ENCODE measurements at places on chromosomes 5 and 9.

DNA sequence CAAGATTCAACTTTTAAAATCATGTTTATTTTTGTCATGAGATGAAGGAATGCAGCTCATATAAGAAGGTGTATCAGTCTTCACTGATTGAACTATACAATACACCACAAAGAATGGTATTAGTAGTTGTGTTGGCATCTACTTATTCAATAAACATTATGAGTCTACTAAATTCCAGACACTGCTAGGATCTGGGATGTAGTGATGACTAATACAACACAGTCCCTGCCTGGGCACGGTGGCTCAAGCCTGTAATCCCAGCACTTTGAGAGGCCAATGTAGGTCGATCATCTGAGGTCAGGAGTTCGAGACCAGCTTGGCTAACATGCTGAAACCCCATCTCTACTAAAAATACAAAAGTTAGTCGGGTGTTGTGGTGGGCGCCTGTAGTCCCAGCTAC lies 171.4 kb upstream of the NFIB start:
- no peak for DNase-seq

DNA sequence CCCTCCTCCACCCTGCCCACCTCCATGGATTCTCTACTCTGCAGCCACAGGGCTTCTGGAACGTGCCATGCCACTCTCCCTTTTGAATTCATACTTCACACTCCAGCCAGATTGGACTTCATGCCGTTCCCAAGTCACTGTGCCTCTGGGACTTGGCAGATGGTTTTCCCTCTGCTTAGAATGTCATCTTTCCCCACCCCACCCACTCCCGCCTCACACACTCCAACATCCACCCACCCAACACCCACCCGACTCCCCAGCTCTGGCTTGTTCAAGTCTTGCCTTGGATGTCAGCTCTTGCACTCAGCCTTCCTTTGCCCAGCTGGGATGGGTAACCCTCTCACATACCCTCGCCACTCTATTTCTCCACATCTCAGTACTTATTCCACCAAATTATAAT lies 142.1 kb upstream of the DHFR start:
- no peak for DNase-seq

DNA sequence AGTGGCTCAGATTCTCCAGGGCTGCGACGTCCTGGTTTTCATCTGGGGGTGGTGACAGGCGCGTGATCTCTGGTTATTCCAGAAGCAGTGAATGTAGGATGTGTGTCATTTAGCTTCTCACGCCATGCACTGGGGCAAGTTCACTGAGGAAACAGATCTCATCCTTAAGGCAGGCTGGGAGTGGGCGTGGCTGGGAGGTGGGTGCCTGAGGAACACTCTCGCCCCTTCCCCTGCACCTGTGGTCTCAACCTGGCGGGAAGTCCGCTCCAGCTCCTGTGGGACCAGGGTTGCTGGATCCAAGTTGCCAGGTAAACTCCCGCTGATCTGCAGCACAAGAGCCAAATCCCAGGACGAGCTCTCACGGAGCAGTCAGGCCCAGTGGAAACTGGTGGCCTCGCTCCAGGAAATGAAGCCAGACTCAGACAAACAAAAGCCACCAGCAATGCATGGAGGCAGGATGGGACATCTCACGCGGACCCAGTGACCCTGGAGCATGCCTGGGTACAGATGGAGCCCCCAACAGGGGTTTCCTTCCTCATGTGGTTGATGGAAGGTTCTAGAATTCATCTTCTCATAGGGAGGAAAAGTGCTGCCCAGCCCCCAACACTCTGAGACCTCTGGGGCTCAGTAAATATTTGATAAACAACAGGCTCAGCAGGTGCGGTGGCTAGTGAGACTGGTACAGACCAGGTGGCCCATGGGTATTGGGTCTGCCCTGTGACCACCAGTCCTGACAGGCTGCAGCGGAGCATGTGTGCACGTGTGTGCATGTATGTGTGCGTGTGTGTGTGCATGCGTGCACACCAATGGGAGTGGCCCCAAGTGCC lies 16.3 kb upstream of the SLC12A7 start:
- no peak for DNase-seq

GRCh38 chr5:139524940-139525585 lies 36.1 kb upstream of the UBE2D2 start:
- DNase-seq: no peak

DNA sequence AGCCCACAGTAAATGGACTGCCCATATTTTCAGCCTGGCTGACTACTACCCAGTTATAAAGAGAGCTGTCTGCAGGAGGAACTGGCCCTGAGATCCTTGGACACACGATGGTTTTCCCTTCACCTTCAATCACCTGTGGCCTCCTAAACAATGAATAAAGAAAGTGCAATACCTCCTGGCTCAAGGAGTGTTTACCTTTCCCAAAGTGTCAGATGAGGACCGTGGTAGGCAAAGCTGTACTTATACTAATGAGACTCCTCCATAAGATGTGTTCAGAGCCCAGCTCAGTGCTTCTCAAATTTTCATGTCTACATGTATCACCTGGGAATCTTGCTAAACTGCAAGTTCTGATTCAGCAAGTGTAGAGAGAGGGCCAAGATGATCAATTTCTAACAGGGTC lies 284.5 kb upstream of the VLDLR start:
- no peak for DNase-seq

- no peak for DNase-seq
Measured at GRCh38 chr9:94199776-94200175, 59.3 kb upstream of the ZNF169 start.

DNA sequence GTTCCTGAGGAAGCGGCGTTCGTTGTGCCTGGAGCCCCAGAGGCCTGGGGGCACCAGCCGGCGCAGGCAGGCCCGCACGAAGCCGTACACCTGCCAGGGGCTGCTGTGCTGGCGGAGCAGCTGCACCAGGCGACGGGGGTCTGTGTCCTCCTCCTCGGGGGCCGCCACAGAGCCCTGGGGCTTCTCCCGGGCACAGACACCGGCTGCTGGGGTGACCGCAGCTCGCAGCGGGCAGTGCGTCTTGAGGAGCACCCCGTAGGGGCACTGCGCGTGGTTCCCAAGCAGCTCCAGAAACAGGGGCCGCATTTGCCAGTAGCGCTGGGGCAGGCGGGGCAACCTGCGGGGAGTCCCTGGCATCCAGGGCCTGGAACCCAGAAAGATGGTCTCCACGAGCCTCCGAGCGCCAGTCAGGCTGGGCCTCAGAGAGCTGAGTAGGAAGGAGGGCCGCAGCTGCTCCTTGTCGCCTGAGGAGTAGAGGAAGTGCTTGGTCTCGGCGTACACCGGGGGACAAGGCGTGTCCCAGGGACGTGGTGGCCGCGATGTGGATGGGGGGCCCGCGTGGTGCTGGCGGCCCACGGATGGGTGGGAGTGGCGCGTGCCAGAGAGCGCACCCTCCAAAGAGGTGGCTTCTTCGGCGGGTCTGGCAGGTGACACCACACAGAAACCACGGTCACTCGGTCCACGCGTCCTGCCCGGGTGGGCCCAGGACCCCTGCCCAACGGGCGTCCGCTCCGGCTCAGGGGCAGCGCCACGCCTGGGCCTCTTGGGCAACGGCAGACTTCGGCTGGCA lies 1.3 kb downstream of the TERT start:
- DNase-seq: no peak

GRCh38 chr9:119268985-119269384 lies 100.2 kb downstream of the BRINP1 start:
- no peak for DNase-seq

DNA sequence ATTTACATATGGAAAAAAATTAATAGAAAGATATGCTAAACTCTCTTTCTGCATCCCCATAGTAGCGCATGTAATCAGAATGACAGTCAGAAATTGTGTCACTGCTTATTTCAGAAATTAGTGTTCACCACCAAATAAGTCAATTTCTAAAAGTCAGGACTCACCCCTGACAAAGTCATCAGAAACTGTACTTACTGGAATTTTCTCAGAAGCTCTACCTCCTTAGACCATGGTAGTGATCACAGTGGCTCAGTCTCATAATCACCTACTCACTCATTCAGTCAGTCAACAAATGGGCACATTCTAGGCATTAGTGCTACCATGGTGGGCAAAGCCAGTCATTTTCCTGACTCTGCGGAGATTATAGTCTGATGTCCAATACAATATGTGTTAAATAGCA lies 22.0 kb downstream of the THBS4 start:
- no peak for DNase-seq

- no peak for DNase-seq
Measured at GRCh38 chr9:93646640-93647178, 70.3 kb downstream of the PHF2 start.

GRCh38 chr9:16337322-16338029 lies 533.0 kb downstream of the BNC2 start:
- DNase-seq: no peak

- DNase-seq: no peak
Measured at GRCh38 chr9:94157050-94157801, 73.0 kb downstream of the PTPDC1 start.

DNA sequence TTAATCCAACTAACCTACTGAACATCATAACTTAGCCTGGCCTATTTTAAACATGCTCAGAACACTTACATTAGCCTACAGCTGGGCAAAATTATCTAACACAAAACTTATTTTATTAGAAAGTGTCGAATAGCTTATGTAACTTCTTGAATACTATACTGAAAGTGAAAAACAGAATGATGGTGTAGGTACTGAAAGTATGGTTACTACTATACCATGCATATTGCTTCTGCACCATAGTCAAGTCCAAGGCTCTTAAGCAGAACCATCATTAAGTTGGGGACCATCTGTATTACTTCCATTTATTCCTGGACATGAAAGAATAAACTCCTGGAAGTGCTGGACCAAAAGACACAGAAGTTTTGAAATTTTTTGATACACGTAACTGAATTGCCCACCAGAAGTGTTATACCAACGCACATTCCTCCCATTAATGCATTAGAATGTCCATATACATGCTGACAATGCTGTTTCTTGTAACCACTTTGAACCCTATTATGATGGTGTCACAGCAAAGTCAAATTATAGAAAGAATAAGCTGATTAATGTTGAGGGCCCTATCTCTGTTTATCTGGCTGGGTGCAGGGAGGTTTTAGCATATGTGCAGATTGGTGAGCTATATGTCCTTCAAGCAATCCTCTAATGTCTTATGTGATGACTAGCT lies 375.7 kb downstream of the ACTL7B start:
- no peak for DNase-seq

DNA sequence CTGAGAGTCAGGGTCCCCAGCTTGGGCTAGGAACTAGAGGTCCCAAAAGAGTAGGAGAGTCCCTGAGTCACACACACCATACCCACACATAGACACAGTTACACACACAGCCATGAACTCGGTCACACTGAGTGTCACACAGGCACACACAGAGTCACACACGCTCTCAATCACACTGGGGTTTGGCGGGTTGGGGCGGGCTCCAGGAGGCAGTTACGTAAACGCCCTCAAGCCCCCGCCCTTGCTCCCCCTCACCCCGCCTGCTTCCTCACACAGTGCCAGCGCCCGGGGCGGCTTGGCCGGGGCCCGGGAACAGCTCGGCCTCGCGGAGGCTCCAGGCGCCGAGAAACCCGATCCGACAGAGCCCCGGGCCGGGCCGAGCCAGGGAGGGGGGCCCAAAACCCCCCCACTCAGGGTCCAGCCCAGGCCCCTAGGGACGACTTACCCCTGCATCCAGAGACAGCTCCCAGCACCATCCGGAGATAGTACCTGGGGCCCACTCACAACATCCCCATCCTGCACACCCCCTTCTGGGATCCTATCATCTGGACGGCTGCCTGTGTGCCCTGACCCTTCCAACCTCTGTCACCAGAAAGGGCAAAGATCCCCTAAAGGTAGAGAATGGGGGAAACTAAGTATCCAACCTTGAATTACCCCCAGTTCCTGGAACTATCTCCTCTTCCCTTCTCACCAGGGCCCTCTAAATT lies 3.5 kb upstream of the CNTFR start:
- no peak for DNase-seq

DNA sequence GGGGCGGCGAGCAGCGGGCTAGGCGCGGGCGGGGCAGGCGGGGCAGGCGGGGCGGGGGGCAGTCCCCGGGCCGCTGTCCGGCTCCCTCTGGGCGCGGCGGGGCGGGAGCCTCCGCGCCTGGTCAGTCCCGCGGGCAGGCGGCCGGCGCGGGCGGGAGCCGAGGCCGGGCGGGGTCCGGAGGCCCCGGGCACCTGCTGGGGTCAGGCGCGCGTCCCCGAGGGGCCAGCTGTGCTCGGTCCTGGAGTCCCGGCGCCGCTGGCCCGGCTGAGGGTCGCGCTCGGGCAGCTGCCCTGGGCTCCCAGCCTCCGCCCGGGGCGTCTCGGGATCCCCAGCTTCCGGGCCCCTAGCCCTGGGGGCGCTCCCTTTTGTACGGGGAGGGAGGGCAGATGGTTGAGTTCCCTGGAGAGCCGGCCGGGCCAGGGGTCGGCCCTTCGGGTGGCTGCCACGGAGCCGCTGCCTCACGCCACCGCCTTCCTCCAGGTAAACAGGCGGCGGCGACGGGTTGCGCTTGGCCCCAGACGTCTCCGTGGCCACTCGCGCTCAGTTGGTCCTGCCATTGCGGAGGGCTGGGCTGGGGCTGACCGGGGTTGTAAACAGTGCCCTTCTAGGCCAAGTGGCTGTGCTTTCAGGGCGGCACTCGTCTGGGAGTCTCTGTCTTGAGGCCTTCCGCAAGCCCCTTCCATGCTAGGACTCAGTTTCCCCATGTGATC lies 473 bp downstream of the ZBTB34 start:
- DNase-seq: peak; percentile 30

- DNase-seq: peak; percentile 58
Measured at GRCh38 chr9:99433555-99433954, 211.5 kb downstream of the SEC61B start.

- no peak for DNase-seq
Measured at GRCh38 chr9:112271466-112272098, 61.8 kb downstream of the PTBP3 start.

DNA sequence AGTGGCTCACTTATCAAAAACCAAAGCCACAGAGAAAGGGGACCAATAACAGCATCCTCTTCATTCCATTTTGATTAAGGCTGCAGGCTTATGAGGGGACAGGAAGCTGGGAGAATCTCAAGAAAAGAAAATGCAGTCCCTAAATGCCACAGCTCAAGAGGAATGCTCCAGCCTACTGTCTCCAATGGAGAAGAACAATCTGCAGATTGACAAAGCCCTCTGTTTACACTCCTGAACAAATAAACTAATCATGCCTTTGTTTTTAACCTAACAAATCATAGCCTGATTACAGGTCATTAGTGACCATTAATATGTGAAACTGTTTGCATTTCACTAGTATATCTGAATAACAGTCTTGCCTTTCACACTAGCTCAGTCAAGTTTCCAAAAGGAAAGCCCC lies 26.5 kb downstream of the PPP2R2B start:
- no peak for DNase-seq

DNA sequence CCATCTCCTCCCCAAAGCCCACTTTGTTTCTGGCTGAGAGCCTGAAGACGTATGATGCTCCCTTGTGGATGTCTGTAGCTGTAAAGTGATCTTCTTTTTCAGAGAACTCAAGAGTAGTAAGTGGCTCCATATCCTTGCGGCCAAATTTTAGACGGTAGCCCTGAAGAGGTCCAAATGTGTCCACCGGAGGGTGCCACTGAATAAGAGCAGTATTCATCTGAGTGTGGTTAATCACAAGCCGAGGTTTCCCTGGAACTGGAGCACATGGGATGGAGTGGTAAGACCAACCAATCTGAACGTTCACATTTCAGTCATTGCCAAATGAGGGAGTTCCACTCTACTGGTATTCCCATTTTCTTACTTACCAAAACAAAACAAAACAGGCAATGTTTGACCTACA lies 686.5 kb upstream of the DMAC1 start:
- DNase-seq: no peak

GRCh38 chr5:95907740-95908706 lies 53.6 kb downstream of the ELL2 start:
- DNase-seq: no peak

GRCh38 chr5:56516441-56516840 lies 283.3 kb upstream of the ANKRD55 start:
- no peak for DNase-seq

Data from GM19239 (cell line).